ENCODE measurements at places on chromosomes 2 and 18.
A peak's percentile ranks its signal among the peaks of the same experiment; 100 is the strongest.

DNA sequence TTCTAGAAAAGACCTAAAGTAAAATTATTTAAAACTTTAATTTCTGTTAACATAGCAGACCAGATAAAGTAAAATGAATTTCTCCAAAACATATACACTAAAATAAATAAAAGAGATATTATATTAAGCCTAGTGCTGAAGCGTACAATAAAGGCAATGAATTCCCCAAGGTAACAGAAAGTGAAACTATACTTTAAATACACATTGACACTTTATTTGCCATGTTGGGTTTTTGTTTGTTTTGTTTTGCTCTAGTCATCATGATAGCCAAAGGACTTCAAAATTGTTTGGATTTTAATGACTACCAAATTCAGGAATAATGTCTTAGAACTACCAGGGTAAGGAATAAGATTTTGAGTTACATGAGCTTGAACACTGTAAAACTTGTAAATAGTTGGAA, 413.3 kb downstream of the LRRTM4 start:
- no peak for DNase-seq

- no peak for DNase-seq
These were observed 74.8 kb downstream of the EMX1 start for GRCh38 chr2:72991980-72992733.

GRCh38 chr2:3033315-3033714, 344.3 kb downstream of the EIPR1 start:
- DNase-seq: no peak

- DNase-seq: no peak
These were observed 475.8 kb downstream of the TXNL1 start for GRCh38 chr18:56162311-56163265.

GRCh38 chr18:63930773-63931354, 18.2 kb upstream of the HMSD start:
- no peak for DNase-seq

DNA sequence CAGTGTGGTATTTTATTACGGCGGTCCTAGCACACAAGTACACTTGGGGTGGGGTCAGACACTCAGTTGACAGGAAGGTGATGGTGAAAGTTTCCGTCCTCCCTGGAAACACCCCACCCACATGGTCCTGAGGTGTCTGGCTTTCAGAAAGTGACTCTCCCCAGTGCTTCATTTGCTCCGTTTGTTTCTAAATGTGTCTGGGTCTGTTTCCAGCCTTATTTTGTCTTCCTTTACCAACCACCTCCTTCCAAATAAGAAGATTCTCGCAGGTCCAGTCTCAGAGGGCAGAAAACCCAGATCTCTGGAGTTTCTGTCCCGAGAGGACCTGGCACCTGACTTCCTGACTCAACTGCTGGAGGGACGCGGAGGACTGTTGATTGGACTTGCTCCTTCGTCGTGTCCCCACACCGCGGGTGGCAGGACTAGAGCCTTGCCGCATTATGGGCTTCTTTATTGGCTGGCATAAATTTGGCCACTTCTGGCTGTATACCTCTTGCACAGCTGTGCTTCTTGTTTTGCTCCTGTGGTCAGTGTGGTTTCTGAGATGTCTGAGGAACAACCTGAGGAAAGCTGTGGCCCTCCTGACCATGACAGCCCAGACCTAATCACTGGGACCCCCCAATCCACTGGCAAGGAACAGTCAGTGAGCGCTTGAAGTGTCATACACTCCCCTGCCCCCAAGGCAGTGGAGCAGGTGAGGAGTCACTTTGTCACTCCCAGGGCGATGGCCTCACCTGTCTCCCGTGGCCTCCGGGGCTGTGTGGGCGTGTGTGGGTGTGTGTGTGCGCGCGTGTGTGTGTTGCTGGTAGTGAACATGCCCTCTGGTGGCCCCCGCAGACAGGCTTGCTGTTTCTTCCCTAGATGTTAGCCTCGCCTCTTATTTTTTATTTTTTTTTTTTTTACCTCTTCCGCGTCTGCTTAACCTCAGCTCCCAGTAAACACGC, 45.6 kb downstream of the MEX3C start:
- peak; percentile 59 for DNase-seq

DNA sequence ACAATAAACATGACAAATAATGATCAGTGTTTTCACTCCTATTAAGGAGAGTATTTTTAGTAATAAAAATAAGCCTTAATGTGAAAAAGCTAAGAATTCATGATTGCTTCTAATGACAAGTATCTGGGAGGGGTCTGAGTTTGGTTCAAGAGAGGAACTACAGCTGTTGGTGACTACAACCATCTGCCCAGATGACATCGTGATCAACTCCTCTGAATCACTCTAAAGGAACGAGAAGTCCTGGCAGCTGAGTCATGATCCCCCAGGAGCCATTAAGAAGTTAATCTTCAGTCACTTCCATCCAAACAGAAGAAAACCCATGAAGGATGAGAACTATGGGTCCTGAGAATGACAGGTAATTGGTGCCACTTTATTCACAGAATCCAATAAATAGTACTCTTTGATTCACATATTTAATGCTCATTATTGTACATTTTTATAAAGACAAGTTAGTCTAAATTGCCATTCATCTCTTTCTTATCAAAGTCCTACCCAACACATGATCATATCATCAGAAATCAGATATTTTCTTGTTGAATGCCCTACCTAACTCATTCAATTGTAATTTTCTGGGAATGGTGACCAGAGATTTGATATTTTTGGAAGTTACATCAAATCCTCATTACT, 6.8 kb downstream of the TFPI start:
- DNase-seq: no peak

GRCh38 chr2:55019526-55020258, 30.6 kb downstream of the RTN4 start:
- DNase-seq: no peak

DNA sequence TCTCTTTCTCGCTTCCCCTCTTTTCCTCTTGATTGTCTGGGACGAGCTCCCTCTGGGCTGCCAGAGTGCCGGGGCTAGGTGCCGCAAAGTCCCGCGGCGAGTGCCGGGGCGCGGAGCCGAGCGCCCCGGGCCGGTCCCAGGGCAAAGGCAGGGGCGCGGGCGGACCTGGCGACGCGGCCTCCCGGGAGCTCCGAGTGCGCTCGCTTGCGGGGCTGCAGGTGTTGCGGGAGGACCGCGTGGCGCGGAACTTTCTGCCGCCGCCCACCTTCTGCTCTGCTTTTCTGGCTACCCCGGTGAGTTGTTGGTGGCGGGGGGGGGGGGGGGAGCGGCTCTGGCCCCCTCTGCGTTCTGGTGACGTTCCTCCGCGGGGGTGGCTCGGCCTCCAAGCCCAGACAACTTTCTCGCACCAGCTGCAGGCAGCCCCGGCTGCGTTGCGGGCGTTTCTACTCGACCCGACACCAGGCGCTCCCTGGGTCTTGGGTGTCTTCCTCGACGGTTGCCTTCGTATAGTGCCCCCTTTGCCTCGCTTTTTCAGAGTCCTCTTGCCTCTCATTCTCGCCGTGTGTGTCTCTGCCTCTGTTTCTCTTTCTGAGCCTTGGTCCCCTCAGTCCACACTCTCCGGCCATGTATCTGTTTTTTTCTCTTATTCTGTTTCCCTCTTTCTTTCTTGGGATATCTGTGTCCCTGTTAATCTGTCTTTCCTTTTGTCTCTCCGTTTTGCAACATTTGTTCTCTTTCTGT, 759 bp downstream of the GALNT13 start:
- DNase-seq: no peak

- no peak for DNase-seq
These were observed 287.7 kb upstream of the ID2 start for GRCh38 chr2:8394131-8394530.

- no peak for DNase-seq
These were observed 74.2 kb downstream of the TNS1 start for GRCh38 chr2:217928324-217929181.

Data from activated gamma-delta T cell treated with anti-CD3 and anti-CD28 coated beads, Interleukin-2, amount 50 U/mL, for 16 hours (primary cell).